ENCODE measurements at places on chromosomes 6 and 20.

DNA sequence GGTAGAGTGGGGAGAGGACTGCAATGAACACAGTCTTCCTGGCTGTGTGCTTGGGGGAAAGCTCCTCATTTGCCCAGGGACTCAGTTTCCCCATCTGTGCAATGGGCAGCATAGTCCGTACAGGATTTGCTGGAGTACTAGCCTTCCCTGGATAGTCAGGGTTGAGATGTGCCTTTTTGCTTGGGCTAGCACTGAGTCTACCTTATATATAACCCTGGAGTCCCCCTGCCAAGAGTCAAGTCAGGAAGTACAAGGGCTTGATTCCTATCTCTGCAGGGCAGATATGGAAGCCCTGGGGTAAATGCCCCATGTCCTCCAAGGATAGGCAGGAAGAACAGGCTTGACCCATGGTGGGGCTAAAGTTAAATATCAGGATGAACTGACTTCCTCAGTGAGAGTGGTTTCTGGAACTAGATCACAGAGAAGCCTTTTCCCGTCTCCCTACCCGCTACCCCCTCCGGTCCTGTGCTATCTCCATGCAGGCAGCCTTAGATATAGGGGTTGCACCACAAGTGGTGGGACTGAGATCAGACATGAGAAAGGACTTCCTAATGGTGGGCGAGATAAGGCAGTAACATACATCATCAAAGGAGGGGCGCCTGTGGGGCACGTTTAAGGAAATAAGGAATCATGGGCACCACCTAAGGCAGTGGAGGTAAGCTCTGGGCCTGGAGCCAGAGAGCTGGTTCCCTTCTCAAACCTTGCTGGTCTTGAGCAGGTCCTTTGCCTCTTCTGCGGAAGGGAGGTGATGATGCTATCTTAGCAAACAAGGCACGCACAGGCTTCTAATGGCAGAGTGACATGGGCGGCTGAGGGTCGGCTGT lies 157.9 kb downstream of the MRPL14 start:
- DNase-seq: no peak

DNA sequence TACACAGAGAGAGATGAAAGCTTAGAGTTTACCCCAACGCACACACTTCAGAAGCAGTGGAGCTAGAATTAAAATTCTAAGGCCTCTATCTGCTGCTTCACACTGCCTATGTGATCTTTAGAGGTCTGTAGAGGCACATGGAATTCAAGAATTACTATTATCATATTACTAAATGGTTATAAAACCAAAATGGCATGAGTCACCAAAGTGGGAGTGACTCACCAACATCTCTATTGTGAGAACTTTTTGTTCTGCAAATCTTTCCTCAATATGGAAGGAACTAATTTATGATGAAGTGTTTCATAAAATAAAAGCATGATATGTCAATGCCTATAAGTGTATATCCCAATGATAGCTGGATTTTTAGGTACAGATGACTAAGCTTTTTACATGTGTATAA lies 28.5 kb upstream of the TMEM244 start:
- DNase-seq: peak; percentile 68

- no peak for DNase-seq
These were observed 37.4 kb upstream of the AFDN start for GRCh38 chr6:167789358-167789757.

DNA sequence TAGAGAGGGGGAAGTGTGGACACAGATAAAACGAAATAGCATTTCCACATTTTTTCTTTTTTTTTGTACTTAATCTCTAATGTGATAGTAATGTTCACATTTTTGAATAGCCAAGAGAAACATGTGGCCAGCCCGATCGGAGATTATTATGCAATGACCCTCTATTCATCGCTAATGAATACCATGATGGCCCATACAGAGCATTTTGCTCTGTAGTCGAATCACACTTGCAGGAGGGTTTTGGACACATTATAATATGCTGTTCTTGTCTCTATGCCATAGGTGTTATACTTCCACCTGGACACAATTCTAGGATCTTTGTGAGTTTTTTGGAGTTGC lies 60.1 kb downstream of the MTHFD1L start:
- no peak for DNase-seq

DNA sequence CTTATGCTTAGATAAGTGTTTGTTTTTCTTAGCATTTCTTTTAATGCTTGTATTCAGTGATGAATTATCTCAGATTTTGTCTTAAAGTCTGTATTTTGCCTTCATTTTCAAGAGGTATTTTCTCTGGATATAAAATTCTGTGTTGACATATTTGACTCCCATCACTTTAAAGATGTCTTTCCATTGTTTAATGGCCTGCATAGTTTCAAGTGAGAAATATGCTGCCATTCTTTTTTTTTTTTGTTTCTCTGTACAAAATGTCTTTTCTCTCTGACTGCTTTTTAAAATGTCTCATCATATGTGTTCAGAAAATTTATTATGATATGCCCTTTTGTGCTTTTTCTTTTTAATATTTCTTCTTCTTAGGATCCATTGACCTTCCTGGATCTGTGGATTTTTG lies 578.0 kb upstream of the NOX3 start:
- no peak for DNase-seq

DNA sequence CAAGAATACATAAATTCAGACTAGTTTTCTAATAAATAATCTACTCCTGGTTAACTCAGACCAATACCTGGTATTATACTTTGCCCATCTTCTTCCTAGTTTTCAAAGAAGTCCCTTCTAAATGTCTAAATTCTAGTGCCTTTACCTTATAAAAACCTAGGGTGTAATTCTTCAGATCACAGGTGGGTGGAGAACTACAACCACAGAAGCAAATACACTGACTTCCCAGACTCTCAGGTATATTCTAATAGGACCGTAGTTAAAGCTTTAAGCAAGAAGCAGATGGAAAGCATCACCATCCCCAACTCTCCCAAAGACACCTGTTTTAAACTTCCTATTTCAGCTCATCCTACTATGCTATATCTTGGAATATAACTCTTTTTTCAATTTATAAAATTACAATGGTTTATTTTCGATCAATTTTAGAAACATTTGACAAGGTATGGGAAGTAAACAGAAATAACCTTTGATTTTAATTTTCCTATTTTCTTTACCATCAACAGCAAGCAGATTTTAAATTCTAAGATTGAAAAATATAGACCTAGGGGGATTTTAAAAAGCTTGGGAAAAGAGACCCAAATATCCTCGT lies 15.8 kb downstream of the MAN1A1 start:
- peak; percentile 51 for DNase-seq

- no peak for DNase-seq
These were observed 2.2 kb upstream of the OSER1 start for GRCh38 chr20:44212792-44213191.

DNA sequence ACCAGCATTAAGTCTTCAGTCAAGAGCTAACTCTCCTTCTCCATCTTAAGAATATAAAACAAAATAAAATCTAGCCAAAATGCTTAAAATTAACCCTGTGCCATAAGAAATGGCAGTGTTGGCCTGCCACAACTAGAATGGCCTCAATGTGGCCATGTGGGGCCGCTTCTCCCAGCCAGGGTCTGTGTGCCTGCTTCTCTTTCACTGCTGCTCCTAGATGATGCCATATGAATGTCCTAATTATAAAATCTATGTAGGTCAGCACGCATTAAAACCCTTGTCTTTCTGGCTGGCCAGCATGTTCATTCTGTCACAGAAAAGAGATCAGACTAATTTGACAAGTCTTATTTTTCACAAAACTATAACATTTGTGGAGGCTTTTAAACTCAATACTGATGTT lies 102.6 kb downstream of the C6orf118 start:
- DNase-seq: no peak

DNA sequence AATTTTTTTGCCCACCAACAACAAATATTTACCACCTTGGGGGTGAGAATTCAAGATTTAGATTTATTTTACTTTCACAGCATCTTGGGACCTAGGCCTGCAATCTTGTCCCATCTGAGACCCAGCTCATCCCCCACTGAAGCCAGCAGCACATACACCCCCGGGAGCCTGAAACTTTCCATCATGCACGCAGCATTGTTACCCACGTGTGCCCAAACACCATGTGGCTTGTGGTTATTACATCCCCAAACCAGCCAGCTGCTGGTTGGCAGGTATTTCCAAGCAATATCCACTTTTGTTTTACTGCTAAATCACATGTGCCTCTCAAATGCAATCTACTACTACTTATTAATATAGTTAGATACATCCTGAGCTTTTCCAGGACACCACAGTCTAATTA lies 149.3 kb upstream of the NT5E start:
- no peak for DNase-seq

DNA sequence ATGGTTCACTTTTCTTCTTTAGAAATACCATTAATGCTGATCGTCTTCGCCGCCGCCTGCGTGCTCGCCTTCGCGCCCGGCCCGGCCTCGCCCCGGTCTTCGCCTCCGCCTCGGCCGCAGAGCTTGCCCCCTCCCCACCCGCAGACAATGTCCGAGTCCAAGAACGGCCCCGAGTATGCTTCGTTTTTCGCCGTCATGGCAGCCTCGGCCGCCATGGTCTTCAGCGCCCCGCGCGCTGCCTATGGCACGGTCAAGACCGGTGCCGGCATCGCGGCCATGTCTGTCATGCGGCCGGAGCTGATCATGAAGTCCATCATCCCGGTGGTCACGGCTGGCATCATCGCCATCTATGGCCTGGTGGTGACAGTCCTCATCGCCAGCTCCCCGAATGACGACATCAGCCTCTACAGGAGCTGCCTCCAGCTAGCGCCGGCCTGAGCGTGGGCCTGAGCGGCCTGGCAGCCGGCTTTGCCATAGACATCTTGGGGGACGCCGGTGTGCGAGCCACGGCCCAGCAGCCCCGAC lies 4.8 kb upstream of the PRPH2 start:
- no peak for DNase-seq

DNA sequence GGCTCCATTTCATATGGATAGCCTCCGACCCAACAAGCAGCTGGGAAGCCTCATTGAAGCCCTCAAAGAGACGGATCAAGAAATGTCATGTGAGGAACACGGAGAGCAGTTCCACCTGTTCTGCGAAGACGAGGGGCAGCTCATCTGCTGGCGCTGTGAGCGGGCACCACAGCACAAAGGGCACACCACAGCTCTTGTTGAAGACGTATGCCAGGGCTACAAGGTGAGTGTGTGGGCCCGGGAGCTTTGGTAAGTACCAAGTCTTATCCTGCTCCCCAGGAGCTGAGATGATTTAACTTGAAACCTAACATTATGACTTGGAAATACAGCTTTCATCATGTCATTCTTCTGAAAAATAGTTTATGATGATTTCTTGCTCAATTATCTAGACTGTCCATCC lies 4.1 kb downstream of the TRIM38 start:
- DNase-seq: no peak
